ENCODE measurements at places on chromosomes 5 and 9.
A peak's percentile ranks its signal among the peaks of the same experiment; 100 is the strongest.

- no peaks in the 10 kb centered on the region for H3K4me1 ChIP-seq
- H3K4me3 ChIP-seq = no peak overlapping the region
- 0 out of 2 replicates have a peak, but pooled peaks cover 2% of the 10 kb centered on the region for H3K27me3 ChIP-seq
- H3K36me3 ChIP-seq = no peaks in the 10 kb centered on the region
Observed at GRCh38 chr5:153880106-153880505, 158.6 kb downstream of the FAM114A2 start.

GRCh38 chr5:78813286-78813685 lies 164.7 kb upstream of the LHFPL2 start:
- no peak overlapping the region for H3K4me3 ChIP-seq
- H3K4me1 ChIP-seq = peaks cover 3% of the 10 kb centered on the region
- no peak overlapping the region for H3K27ac ChIP-seq

DNA sequence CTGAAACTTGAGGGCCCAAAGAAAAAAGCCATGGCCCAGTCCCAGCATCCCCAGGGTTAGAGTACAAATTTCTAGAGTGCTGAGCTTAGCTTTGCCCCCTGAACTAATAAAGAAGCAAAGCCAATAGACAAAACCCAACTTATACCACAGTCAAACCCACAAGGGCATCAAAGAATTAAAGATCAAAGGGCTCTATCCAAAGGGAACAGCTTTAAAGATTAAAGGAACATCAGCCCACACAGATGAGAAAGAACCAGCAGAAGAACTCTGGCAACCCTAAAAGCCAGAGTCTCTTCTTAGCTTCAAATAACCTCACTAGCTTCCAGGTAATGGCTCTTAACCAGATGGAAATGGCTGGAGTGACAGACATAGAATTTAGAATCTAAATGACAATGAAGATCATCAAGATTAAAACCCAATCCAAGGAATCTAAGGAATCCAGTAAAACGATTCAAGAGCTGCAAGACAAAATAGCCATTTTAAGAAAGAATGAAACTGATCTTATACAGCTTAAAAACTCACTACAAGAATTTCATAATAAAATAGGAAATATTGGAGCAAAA lies 93.9 kb downstream of the YIPF5 start:
- H3K4me3 ChIP-seq = no peak overlapping the region
- H3K4me1 ChIP-seq = peaks cover 15% of the 10 kb centered on the region
- H3K27me3 ChIP-seq = no peaks in the 10 kb centered on the region
- no peaks in the 10 kb centered on the region for H3K36me3 ChIP-seq
- DNase-seq = no peak

DNA sequence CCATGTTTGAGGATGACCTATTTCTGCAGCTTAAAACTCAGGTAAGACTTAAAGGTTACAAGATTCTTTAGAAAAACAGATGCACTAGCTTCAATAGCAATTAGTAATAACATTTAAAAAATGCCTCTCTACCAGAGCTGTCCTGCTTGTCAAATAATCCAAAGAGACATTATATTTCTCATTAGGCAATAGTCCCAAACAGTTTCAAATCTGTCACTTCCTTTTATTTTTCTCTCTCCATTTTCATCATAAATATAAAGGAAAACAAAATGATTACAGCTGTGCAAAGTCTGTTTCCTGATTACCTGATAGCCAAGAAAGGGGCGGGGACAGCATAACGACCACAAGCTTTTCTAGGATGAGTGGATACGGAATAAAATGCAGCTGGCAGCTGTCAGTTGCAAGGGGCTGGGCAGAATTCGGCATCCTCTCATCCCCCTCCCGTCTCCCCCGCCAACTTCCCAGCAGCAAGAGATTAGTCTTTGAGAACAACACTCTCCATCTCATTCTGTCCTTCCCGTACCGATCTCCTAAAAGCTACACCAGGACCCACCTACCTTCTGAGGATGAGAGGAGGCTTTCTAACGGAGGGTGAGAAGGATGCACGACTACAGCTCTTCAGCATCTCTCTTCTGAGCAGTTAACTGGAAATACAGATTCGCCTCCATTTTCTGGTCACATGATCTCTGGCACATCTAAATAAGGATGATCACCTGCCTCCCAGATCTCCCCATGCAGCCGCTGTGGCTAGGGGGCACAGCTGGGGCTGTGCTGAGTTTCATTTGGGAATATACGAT lies 72.5 kb upstream of the PCA3 start:
- H3K27me3 ChIP-seq = peaks cover 19% of the 10 kb centered on the region
- H3K4me1 ChIP-seq = no peaks in the 10 kb centered on the region
- H3K27ac ChIP-seq = no peak overlapping the region
- DNase-seq = no peak
- no peaks in the 10 kb centered on the region for H3K36me3 ChIP-seq

- peaks cover 15% of the 10 kb centered on the region for H3K4me1 ChIP-seq
- no peak overlapping the region for H3K27ac ChIP-seq
- no peaks in the 10 kb centered on the region for H3K36me3 ChIP-seq
Observed at GRCh38 chr9:36778682-36779081, 206.0 kb downstream of the MELK start.

GRCh38 chr9:108746864-108747263 lies 108.9 kb downstream of the ACTL7B start:
- H3K4me1 ChIP-seq = no peaks in the 10 kb centered on the region
- H3K4me3 ChIP-seq = no peak overlapping the region
- H3K27ac ChIP-seq = no peak overlapping the region
- no peaks in the 10 kb centered on the region for H3K36me3 ChIP-seq

GRCh38 chr5:111313017-111313724 lies 89.0 kb downstream of the CAMK4 start:
- no peaks in the 10 kb centered on the region for H3K36me3 ChIP-seq
- DNase-seq = no peak
- no peak overlapping the region for H3K4me3 ChIP-seq
- no peak overlapping the region for H3K27ac ChIP-seq

GRCh38 chr5:134226441-134227192 lies 744 bp upstream of the PPP2CA start:
- H3K36me3 ChIP-seq = 0 out of 2 replicates have a peak, but pooled peaks cover 8% of the 10 kb centered on the region
- H3K27me3 ChIP-seq = no peaks in the 10 kb centered on the region
- peak overlapping the region; percentile 96 for H3K27ac ChIP-seq
- no peak for DNase-seq

GRCh38 chr9:92971121-92971520 lies 23.8 kb downstream of the FGD3 start:
- no peaks in the 10 kb centered on the region for H3K36me3 ChIP-seq
- peaks cover 27% of the 10 kb centered on the region for H3K4me1 ChIP-seq
- H3K4me3 ChIP-seq = no peak overlapping the region
- H3K27me3 ChIP-seq = no peaks in the 10 kb centered on the region
- H3K27ac ChIP-seq = no peak overlapping the region
